ENCODE measurements at places on chromosomes 6 and 20.

GRCh38 chr20:52540509-52540908 lies 348.9 kb upstream of the ZFP64 start:
- no peak for DNase-seq

GRCh38 chr6:68638230-68638900 lies 3.3 kb downstream of the ADGRB3 start:
- no peak for DNase-seq

DNA sequence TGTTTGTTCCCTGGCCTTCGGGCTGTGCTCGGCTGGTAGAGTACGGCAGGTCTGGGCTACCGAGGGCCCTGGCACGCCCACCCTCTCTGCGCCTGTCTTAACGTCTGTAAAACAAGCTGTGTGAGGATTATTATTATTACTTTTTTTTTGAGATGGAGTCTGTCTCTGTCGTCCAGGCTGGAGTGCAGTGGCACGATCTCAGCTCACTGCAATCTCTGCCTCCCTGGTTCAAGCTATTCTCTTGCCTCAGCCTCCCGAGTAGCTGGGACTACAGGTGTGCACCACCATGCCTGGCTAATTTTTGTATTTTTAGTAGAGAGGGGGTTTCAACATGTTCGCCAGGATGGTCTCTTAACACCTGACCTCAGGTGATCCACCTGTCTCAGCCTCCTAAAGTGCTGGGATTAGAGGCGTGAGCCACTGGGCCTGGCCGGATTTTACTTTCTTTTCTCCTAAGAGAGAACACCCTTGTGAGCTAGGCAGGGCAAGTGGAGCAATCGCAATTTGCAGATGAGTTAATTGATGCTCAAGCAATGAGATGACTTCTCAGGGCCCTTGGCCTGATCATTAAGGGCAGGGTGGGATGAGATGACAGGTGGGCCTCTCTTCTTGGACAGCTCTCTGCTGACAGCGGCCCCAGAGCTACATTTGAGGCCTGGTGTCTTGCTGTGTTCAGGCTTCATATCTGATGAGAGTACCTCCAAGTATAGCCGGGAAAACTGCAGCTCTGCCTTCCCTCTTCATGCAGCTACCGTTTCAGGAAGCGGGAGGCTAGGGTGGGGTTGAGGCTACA lies 859 bp upstream of the SMIM29 start:
- no peak for DNase-seq

DNA sequence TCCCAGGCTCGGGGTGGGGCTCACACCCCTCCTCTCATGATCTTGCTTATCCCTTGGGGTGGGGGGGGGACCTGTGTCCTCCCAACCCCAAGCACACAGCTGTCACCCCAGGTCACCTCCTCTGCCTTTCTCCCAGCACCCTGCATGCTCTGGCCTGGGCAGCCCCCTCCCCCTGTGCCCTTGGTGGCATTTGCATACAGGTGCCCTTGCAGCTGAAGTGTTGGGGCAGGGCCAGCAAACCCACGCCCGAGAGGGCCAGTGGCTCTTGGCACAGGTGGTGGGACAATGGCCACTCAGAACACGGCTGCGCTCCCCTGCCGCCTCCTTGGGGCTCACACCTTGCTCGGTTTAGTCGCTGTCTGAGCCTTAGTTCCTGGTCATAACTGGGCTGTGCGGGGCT lies 11.3 kb upstream of the MYT1 start:
- no peak for DNase-seq

GRCh38 chr20:41316602-41317545 lies 657 bp downstream of the ZHX3 start:
- peak; percentile 77 for DNase-seq

- no peak for DNase-seq
Measured at GRCh38 chr6:148507774-148508173, 165.1 kb downstream of the SASH1 start.

DNA sequence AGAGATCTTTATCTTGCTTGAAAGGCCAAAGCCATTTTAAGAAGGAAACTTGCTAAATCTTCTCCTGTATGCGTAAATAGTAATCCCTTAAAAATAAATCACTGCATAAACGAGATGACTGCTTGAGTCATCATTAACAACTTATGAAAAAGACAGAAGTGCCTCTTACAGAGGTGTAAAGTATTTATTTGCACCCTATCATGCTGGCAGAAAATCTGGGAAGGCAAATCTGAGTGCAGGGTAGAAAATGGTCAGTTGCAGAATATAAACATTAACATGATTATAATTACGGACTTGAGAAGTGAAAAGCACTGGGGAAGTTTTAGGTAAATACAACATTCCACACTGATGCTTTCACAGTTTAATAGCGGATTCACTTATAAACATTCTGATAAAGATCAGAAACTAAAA lies 67.5 kb upstream of the FBXO30 start:
- no peak for DNase-seq
